Activated T-cell treated with anti-CD3 and anti-CD28 coated beads for 4 hours (primary cell): ENCODE measurements at places on chromosomes 12 and 14.

DNA sequence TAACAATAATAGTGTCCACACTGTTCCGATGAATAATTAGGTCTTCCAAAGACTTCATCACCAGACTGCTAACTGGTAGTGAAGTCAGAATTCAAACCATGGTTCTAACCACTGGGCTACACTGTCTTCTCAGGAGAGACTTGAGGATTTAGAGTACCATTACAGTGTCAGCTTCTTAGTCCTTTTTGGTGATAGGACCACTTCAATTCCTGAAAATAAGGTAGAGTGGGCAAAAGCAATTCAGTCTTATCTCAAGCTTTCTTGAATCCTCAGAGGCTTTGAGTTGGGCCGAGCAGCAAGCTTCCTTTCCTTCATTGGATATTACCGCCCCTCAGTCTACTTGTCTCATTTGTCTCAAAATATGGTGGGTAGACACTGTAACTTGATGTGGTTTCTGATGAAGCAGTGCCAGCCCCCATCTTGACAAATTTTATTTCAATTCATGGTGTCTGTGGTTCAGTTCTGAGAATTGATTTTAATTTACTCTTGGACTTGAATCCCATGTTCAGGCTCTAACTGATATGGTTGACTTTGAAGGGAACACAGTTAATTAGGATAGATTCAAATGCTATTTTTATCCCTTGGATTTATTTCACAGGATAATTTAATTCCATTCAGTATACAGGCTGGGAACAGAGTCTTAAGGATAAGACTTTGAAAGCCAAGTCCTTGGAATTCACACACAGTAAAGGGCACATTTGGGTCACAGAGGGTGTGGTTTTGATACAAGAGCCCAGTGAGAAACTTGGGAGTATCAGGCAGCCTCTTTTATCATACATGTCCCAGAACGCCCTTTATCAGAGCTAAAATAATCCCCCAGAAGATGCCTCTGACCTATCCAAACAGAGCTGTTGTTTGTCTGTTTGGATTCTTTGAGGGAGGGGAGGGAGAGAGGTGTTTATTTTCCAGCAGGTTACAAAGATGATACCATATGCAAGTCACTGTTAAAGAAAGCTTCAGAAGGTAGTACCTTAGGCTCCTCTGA lies 167.3 kb downstream of the PRKCH start:
- DNase-seq = no peak

DNA sequence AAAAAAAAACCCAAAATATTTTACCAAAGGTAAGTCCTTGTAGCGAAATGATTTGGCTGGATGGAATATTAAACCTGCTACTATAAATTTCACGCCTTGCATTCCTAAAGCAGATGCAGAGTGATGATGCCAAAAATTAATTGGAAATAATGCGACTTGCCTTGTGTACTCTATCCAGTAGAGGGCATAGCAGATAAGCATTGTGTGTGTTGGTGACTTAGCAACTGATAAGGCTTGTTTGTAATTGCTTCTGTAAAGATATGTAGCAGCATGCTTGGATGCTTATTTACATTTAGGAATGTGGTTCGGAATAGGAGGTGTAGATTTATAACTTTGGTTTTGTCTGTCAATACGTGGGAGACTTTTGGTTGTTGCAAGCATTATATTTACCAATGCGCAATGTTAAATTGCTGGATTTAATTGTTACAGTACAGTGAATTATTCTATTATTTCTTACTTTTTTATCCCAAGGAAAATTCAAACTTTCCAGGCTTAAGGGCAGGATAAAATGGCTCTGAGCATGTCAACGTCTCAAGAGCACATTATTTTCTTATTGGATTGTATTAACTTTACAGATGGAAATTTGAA lies 80.5 kb downstream of the TMEM260 start:
- DNase-seq = no peak

GRCh38 chr12:66903782-66904396 lies 225.0 kb upstream of the GRIP1 start:
- DNase-seq = no peak

DNA sequence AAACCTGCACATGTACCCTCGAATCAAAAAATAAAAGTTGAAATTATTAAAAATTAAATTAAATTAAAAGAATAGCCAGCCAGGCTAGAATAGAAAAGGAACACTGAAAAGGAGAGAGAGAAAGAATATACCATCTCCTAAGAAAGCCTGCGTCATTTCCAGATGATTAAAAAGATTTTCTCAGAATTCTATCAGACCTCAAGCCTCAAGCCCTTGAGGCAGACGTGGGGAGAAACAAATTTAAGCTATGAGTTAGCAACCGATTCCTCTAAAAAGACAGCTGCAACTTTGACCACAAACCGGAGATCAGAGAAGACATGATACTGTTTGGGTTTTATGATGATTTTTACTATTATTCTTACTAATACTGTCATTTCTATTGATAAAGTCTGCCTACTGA lies 138.3 kb downstream of the KSR2 start:
- DNase-seq = no peak

GRCh38 chr14:89317051-89317691 lies 99.9 kb downstream of the FOXN3 start:
- no peak for DNase-seq

DNA sequence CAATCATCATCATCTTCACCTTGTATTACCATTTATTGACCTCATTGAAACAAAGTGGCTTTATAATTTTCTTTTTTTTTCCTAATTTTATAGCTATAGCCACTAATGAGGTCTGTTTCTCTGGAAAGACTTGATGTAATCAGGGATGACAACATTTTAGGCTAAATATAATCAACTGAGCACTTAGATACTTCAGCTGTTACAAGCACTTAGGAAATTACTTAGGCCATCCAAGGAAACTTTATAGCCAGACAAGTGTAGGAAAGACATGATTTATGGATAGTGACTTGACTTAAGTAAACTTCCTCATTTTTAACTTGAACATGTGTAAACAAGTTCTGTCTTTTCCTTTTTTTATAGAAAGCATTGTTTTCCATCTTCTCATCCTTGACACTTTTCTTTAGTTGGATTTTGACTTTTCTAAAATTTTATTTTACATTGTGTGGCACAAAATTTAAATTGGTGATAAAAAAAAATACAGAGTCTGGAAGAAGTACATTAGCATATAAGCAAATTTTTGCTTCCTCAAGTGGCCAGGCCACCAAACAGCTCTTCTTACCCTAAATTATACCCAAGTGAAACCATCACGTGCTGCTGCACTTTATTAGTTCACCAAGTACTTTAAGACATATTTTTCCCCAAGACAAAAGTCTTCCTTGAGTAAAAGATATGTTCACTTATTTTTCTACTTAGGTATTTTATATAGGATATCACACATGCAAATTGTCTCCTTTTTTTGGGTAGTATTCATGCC lies 15.1 kb downstream of the CPNE8 start:
- DNase-seq = no peak
